ENCODE measurements at places on chromosomes 6 and 20.

DNA sequence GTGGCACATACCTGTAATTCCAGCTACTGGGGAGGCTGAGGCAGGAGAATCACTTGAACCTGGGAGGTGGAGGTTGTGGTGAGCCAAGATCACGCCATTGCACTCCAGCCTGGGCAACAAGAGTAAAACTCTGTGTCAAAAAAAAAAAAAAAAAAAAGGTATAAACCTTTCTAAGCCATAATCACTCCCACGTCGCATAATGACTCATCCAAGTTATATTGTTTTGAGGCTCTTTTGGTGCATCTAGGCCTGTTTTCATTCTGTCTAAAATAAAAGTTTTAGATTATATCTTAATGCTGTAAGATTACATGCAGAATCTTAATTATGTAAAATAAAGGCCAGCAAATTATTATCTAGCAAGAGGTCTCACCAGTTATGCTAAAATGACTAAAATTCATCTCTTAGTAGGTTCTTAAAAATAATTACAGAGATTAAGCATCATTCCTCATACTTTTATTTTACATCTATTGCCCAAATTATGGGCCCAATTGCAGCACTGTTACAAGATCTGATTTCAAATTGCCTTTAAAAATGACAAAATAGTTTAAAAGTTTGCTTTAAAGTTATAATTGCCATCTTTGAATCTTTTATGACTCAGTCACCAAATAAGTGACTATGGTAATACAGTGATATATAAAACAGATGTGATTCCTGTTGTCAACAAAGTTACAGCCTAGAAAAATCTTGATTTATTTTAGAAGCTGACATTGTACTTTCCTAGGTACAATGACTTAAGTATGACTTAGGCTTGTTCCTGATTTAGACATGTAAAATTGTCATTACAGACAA, 10.4 kb upstream of the SUMO4 start:
- DNase-seq = no peak

GRCh38 chr6:90369024-90369519, 72.4 kb upstream of the BACH2 start:
- DNase-seq = no peak

DNA sequence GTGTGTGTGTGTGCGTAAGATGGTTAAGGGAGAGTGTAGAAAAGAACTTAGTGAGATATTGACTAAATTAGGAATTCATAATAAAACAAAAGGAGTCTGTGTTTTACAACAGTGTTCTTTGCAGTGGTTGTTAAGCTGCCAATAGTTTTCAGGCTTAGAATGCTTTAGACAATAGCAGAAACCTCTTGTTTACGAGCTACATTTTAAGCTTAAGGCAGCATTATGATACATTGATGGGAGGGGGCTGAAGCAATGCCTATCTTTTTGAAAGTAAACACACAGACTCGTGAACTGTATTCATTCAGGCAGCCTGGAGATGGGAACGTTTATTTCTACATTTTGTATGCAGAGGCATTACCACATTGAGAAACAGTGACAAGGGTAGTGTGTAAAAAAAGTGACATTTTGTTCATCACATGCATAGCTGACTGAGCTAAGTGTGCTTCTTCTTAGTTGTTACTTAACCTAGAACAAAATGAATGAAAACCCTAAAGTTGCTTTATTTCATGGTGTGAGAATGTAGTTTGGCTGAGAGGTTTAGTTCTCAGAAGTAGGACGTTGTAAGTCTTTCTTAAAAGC, 21.2 kb downstream of the CLVS2 start:
- no peak for DNase-seq

DNA sequence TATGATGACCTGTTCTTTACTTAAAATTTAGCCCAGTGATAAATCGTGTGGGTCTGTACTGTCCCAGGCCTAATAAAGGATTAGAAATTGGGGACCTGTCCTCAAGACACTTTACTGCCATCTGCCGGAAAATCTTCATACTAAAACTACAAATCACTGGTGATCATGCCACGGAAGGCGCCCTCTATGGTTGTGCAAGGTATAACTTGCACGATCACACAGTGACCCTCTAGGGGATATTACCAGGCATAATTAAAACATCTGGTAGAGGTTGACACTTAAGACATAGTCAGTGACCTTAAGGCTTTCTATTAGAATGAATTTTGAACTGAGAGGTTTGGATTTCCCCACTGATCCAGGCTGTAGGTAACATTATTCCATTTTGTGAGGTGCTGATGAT, 172.6 kb downstream of the BMP2 start:
- DNase-seq = no peak

GRCh38 chr6:159973406-159973805, 4.5 kb downstream of the IGF2R start:
- DNase-seq = no peak

GRCh38 chr6:88650029-88650619, 313.3 kb downstream of the RNGTT start:
- DNase-seq = no peak

DNA sequence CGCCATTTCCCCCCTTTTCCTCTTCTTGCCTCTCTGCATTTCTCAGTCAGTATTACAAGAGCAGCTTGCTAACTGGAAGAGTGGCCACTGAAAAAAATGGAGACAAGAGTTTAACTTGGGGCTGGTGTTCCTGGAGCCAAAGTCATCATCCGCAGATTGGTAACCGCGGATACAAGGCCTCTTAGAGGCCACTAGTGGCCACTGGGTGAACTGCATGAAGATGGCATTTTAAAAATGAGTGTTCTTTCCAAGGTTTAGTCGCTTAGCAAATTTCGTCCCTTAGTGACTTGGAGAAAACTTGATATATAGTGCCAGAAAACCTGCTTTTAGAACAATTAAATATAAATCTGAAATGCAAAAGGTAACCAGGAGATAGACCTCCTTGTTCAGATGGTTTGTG, 4.8 kb downstream of the F13A1 start:
- peak; percentile 19 for DNase-seq

GRCh38 chr6:14743144-14743473, 502.8 kb upstream of the JARID2 start:
- DNase-seq = no peak

DNA sequence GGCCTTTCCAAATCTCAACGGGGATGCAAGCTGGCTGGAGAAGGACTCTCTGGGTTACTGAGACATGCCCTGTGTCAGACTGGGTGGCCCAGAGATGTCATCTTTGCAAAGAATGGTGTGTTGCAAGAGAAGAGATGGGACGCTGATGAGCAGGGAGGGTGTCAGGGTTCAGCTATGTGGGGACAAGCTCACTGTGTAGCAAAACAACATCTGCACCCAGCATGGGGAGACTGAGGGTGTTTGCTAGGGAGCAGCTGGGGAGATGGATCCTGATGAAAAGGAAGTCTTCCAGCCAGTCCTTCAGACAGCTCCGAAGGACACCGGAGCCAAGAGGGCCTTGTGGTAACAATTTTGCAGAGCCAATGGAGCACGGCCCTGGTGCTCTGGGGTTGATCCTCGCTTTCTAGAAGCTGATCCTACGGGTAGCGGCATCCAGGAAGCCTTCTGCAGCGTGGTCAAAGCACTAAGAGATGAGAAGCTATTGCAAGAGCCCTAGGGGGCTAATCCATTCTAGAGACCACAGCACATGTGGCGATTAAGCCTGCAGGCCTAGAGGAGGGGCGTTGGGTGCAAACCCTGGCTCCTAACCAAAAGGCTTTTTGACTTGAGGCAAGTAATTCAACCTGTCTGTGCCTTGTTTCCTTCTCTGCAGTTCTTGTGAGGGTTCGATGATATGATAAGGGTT, 39.9 kb downstream of the EDN3 start:
- DNase-seq = no peak

GRCh38 chr6:52517502-52518278, 59.2 kb downstream of the TRAM2 start:
- peak; percentile 18 for DNase-seq

DNA sequence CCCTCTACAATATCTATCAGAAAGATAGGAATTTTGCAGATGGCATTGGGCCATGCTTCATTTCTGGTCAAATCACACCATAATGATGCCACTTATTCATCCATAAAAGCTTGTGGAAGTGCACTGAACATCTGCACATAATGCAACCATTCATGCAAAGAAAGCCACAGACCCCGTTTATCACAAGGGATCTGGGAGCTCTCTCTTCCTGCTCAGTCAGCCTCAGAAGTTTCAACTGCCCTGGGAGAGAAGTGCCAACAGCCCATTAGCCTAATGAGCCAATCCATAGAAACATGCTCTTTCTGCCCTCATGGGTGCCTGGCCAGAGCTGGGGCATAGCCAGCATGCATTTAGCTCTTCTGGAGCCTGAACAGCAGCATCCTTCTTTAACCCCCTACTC, 85.8 kb downstream of the SLC35F1 start:
- DNase-seq = no peak

- no peak for DNase-seq
These were observed 1025.0 kb upstream of the GJE1 start for GRCh38 chr6:141107591-141108160.

Data from stimulated activated CD4-positive, alpha-beta T cell treated with anti-CD3 and anti-CD28 coated beads, Interleukin-4, amount 100 ng/mL, for 1 hour (primary cell).